ENCODE measurements at places on chromosomes 13 and 19. TPM values are rescaled to one million over a fixed set of nuclear protein-coding genes. Genes with fewer than 3 reads are reported as not detected.
A peak's percentile ranks its signal among the peaks of the same experiment; 100 is the strongest.

Gene FPR2
- not detected for total RNA-seq

GRCh38 chr19:49442354-49442753 is 1.0 kb upstream of the SLC17A7 start:
- no peak overlapping the region for H3K27ac ChIP-seq
- H3K36me3 ChIP-seq = peaks cover 9% of the 10 kb centered on the region

- no peaks in the 10 kb centered on the region for H3K4me1 ChIP-seq
- no peak overlapping the region for H3K4me3 ChIP-seq
- H3K36me3 ChIP-seq = peaks cover 11% of the 10 kb centered on the region
- H3K27me3 ChIP-seq = no peaks in the 10 kb centered on the region
- DNase-seq = peak; percentile 12
These were observed 60.3 kb downstream of the MIPEP start for GRCh38 chr13:23828866-23829265.

DNA sequence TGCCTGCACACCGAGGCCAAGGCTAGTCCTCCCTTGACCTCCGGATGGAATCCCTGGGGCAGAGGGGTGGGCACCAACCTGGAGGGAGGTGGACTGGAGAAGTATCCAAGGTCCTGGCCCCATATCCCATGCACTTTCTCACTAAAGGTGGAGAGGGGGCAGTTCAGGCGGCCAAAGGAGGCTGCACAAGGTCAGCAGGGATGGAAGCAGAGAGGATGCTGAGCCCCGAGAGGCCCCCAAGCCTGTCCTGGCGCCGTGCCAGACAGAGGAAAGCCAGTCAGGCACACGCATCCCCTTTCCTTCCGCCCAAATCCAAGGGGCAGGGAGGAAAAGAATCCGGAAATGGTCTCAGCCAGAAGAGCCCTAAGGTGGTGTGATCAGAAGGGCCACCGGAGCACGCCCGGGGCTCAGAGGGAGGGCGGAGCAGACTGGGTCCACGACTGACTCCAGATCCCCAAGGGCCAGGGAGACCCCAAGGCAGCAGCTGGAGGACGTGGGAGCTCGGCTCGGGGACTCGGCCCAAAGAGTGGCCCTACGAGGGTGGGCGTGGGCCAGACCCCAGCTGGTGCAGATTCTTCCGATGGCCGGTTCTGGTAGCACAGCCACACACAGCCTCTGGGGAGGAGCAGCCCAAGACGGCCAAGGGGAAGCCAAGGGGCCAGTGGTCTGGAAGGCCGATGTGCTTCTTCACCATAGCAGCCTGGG is 60.0 kb downstream of the MLLT1 start:
- H3K4me1 ChIP-seq = peaks cover 6% of the 10 kb centered on the region
- peaks cover 27% of the 10 kb centered on the region for H3K36me3 ChIP-seq
- H3K4me3 ChIP-seq = no peak overlapping the region
- no peak for DNase-seq
- H3K27me3 ChIP-seq = no peaks in the 10 kb centered on the region

DNA sequence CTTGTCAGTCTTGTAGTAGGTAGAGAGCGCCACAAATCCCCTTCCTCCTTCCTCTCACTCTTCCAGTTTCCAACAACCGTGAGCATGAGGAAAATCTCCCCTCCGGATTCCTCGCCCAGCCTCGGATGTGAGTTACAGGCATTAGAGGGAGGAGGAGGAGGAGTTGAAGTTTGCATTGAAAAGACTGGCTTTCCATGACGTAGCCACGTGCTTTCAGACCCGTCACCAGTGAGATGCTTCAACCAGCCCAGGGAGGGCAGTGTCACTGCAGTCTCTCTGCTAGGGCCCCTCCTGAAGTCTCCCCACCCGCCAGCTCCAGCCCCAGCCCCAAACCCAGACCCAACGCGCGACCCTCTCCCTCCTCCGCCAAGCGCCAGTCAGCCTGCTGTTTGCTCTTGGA is 442 bp upstream of the FGF14 start:
- H3K36me3 ChIP-seq = no peaks in the 10 kb centered on the region
- DNase-seq = no peak
- H3K27ac ChIP-seq = no peak overlapping the region
- peaks cover 45% of the 10 kb centered on the region for H3K27me3 ChIP-seq

GRCh38 chr19:56096665-56097064 is 24.4 kb downstream of the ZNF787 start:
- no peaks in the 10 kb centered on the region for H3K27me3 ChIP-seq
- DNase-seq = no peak
- no peak overlapping the region for H3K27ac ChIP-seq
- H3K4me1 ChIP-seq = peaks cover 9% of the 10 kb centered on the region

Gene ATP1A3
- not detected for total RNA-seq

GRCh38 chr19:11142528-11143171 is 12.9 kb downstream of the SPC24 start:
- DNase-seq = peak; percentile 98
- H3K27ac ChIP-seq = peak overlapping the region; percentile 69
- H3K4me1 ChIP-seq = peaks cover 21% of the 10 kb centered on the region
- H3K4me3 ChIP-seq = peak overlapping the region; percentile 43
- peaks cover 8% of the 10 kb centered on the region for H3K36me3 ChIP-seq

DNA sequence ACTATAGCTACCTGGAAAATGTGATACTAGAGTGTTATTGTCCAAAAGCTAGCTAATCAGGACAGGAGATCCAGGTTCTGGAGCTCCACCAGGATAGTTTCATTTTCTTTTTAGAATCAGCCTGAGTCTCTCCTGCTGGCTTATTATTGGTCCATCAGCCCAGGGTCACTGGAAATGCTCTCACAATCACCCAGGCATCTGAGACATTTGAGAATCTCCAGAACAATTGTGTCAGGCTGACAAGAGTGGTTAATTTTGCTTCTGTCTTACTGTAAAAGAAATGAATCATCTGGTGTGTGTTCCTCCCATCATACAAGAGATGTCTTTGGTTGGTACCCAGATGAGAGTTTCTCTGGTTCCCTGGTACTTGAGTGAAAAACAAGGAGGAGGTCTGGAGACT is 43.6 kb upstream of the ZNF681 start:
- H3K27me3 ChIP-seq = no peaks in the 10 kb centered on the region
- H3K27ac ChIP-seq = no peak overlapping the region
- no peaks in the 10 kb centered on the region for H3K36me3 ChIP-seq
- no peaks in the 10 kb centered on the region for H3K4me1 ChIP-seq
- DNase-seq = no peak

DNA sequence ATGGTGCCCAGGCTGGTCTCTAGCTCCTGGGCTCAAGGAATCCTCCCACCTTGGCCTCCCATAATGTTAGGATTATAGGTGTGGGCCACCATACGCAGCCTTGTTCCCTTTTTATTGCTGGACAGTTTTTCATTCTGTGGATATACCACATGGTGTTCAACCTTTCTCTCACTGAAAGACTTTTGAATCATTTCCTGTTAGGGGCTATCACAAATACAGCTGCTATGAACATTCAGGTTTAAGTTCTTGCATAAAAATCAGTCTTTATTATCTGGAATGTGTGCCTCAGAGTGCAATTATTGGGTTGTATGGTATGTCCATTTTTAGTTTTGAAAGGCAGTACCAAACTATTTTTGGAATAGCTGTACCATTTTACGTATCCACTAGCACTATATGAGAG is 647.2 kb downstream of the LIG4 start:
- no peak overlapping the region for H3K27ac ChIP-seq
- no peaks in the 10 kb centered on the region for H3K36me3 ChIP-seq
- H3K27me3 ChIP-seq = no peaks in the 10 kb centered on the region
- no peak overlapping the region for H3K4me3 ChIP-seq

GRCh38 chr13:47256618-47257017 is 359.8 kb upstream of the HTR2A start:
- no peaks in the 10 kb centered on the region for H3K36me3 ChIP-seq
- H3K27me3 ChIP-seq = no peaks in the 10 kb centered on the region
- no peak overlapping the region for H3K4me3 ChIP-seq
- no peak overlapping the region for H3K27ac ChIP-seq
- H3K4me1 ChIP-seq = no peaks in the 10 kb centered on the region
- DNase-seq = peak; percentile 54

DNA sequence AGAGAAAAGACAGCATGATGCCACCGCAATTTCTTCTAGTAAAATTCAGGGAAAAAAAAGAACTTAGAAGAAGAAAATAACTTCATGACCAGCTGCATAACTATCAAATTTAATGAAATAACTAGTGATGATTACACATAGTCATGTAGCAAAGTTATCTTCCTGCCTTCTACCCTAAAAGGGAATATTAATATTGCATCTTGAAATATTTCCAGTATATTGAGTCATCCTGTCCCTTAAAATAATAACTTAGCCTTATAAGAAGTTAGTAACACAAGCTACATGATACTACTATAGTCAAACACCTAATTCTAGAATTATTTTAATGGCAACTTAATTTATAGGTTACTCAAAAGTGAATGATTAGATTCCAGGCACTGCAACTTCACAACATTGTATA is 289.2 kb downstream of the KLF12 start:
- no peak overlapping the region for H3K4me3 ChIP-seq
- H3K36me3 ChIP-seq = peaks cover 6% of the 10 kb centered on the region
- no peaks in the 10 kb centered on the region for H3K4me1 ChIP-seq
- no peaks in the 10 kb centered on the region for H3K27me3 ChIP-seq
- no peak for DNase-seq
- no peak overlapping the region for H3K27ac ChIP-seq

- no peak within 1 kb of the TSS for H3K4me3 ChIP-seq
- DNase-seq = no peak
- H3K36me3 ChIP-seq = no peaks in the 10 kb centered on the region
These were observed at the start of gene FFAR1 for GRCh38 chr19:35347171-35347929. FFAR1 (plus strand) TSS chr19:35347902; CDS start chr19:35351552, 3,650 bp downstream.

GRCh38 chr13:21014502-21015170 is 46.8 kb downstream of the LATS2 start:
- H3K4me3 ChIP-seq = no peak overlapping the region
- no peaks in the 10 kb centered on the region for H3K27me3 ChIP-seq
- peaks cover 21% of the 10 kb centered on the region for H3K36me3 ChIP-seq
- H3K27ac ChIP-seq = peak overlapping the region; percentile 30
- peak; percentile 51 for DNase-seq

GRCh38 chr13:46656786-46657185 is 103.8 kb downstream of the LRCH1 start:
- peak overlapping the region; percentile 79 for H3K27ac ChIP-seq
- no peak overlapping the region for H3K4me3 ChIP-seq
- no peak for DNase-seq
- no peaks in the 10 kb centered on the region for H3K27me3 ChIP-seq
- peaks cover 17% of the 10 kb centered on the region for H3K4me1 ChIP-seq
- H3K36me3 ChIP-seq = peaks cover 5% of the 10 kb centered on the region

DNA sequence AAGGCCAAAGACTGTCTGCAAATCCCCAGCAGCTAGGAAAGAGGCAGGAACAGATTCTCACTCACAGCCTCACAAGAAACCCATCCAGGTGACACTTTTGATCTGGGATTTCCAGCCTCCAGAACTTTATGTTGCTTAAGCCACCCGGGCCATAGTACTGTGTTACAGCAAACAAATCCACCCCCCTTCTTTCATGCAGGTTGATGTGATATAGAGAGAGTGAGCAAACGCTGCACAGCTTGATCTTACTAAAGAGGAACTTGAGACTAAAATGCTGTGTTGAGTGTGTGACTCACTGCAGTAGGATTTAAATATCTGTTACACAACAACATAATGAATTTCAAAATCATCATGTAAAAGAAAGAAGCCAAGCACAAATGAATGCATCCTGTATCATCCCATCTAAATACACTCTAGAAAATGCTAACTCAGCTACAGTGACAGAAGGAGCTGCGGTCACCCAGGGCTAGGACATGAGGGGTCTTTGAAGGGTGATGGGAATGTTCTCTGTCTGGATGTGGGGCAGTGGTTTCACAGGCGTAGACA is 32.2 kb downstream of the RCBTB2 start:
- DNase-seq = peak; percentile 86
- no peak overlapping the region for H3K4me3 ChIP-seq
- no peak overlapping the region for H3K27ac ChIP-seq
- peaks cover 14% of the 10 kb centered on the region for H3K4me1 ChIP-seq
- H3K27me3 ChIP-seq = no peaks in the 10 kb centered on the region
- no peaks in the 10 kb centered on the region for H3K36me3 ChIP-seq

All from MCF 10A (cell line).